AG09319 (cell line): ENCODE measurements at places on chromosomes 6 and 20.
A peak's percentile ranks its signal among the peaks of the same experiment; 100 is the strongest.

GRCh38 chr6:11380549-11380948 lies 148.1 kb upstream of the NEDD9 start:
- no peak for DNase-seq

- DNase-seq: no peak
Observed at GRCh38 chr6:154267508-154268106, 89.0 kb downstream of the IPCEF1 start.

- no peak for DNase-seq
Observed at GRCh38 chr20:2633381-2633780, 19.1 kb upstream of the NOP56 start.

DNA sequence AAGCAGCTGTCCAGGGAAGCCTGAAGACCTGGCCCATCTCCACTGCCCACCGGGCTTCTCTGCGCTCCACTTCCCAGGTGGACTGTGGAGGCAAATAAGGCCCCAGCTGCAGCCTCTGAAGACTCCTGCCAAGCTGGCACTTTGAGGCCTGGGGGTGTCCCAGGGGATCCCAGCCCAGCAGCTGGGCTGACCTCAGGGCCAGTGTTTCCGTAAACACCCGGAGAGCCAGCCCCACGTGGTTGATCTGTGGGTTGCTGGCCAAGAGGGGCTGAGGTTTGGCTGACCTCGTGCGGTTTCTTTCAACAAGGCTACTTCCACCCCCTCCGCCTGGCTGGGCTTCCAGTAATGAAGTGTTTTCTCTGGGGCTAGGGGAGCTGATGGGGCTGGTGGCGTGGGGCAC lies 12.4 kb upstream of the CCN5 start:
- DNase-seq: peak; percentile 89

- no peak for DNase-seq
Observed at GRCh38 chr20:18852318-18852717, 38.7 kb downstream of the SCP2D1 start.

DNA sequence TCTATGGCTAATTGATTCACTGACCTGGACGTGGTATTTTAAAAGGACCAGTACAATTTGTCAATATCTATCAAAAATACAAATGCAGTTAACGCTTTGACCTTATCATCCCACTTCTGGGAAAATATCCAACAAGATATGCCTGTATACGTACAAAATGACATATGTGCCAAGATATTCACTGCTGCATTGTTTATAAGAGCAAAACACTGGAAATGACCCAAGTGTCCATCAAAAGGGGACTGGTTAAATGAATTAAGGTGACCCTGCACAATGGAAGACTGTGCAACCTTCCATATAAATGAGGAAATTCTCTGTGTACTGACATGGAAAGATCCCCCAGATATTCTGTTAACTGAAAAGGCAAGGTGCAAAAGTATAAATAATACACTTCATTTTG lies 13.9 kb downstream of the TRAM2 start:
- DNase-seq: no peak

DNA sequence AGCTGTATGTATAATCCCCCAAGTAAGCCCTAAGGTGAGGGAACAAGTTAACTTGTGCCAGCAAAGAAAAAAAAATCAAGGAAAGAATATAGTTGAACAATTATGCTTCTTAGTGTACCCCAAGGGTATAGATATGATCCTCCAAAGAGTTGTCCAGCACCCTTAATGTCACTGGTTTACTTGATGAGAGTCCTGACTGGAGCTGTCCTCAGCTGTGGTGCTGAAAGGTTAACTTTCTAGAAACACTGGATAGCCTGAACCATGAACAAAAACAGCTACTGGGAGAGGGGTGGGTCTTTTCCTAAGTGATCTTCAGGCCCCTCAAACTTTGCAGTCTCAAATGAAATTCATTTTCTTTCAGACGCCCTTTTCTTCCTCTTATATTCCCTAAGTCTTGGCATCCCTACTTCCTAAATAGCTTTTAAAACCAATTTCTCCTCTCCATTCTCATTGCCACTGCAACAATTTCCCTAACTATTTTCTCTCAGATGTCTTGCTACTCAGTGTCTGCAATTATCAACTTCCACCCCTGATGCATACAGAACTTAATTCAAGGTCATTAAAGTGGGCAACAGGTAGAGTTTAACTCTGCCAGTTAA lies 83.5 kb upstream of the PROKR2 start:
- no peak for DNase-seq

DNA sequence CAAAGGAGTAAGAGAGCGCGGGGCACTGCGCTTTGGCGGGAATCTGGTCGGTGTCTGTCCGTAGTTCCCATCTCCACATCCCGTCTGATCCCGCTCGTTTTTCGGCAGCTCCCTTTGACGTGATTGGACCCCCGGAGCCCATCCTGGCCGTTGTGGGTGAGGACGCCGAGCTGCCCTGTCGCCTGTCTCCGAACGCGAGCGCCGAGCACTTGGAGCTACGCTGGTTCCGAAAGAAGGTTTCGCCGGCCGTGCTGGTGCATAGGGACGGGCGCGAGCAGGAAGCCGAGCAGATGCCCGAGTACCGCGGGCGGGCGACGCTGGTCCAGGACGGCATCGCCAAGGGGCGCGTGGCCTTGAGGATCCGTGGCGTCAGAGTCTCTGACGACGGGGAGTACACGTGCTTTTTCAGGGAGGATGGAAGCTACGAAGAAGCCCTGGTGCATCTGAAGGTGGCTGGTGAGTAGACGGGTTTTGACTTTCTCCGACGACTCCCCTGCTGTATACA lies 1.4 kb downstream of the BTN1A1 start:
- no peak for DNase-seq

DNA sequence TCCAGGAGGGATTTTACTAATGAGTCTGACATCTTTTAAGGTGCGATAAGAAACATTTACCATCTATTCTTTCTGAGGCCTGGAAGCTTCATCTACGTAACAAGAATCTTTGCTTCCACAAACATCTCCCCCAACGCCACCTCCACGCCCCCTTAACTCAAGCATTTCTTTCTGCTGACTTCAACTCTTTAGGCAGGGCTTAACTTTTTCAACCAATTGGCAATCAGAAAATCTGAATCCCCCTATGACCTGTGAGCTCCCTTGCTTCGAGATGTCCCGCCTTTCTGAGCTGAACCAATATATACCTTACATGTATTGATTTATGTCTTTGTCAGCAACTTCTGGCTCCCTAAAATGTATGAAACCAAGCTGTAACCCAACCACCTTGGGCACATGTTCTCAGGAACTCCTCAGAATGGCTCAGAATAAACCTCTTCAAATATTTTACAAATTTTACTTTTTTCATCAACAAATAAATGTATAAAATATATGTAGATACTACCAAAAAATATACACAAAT lies 11.5 kb downstream of the OR2H2 start:
- DNase-seq: no peak

DNA sequence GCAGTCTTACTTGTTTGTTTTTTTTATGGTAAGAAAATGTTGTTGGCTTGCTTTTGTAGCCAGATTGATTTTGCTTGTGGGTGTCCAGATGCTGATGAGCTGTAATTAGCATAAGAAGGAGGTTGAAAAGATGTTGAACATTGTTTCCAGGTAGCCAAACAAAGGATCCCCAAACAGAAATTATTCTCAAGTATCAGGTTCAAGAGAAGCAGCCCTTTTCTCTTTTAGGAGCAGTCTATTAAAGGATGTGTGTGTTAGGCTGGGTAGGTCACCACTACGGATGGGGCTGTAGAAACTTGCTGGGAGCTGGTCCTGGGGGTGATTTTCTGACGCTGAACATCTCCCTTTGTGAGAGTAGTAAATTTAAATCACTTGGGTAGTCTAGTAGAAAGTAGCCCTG lies 86.9 kb upstream of the VSTM2L start:
- no peak for DNase-seq

- no peak for DNase-seq
Observed at GRCh38 chr6:47457370-47457769, 20.2 kb upstream of the CD2AP start.

DNA sequence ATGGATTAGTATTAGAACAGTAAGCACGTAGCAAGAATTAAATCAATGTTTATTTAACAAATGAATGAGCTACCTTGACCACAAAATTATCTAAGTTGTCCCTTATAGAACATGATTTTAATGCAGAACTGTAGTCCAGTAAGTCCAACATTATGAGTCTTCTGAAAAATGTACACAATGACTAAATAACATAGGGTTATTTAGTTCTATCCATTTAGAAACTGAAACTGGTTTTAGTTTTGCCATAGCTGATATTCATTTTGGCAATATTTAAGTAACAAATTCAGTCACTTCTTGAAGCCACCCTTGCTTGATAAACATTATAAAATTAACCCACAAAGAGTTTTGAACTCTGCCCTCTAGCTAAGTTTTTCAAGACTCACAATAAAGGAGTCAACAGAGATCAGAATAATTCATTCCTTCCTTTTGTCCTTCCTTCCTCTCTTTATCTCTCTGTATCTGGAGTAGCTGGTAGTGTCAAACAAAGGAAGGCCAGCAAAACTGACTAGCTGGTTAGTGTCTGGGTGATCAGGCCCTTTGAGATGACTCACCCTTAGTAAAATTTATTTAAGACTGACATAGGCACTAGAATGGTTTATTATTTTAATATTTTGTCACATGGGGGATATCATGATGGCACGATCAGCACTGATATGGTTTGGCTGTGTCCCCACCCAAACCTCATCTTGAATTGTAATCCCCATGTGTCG lies 115.1 kb downstream of the BTBD9 start:
- DNase-seq: no peak

GRCh38 chr6:45668705-45669104 lies 291.0 kb upstream of the SUPT3H start:
- no peak for DNase-seq

DNA sequence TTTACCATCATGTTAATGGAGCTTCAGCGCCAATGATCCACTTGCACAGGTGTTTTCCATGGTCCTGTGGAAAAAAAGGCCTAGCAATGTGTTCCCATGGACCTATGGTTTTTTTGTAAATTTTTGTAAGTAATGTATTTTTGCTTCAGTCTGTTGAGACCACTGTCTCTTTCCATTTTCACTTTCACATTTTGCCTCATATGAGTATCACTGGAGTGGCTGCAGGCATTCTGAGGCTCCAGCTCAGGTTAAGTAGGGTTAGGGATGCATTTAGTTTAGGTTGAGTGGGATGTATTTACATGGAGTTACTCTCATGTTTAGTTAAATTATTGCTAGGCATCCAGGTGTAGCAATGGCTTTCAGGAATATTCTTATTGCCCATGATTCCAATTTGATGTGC lies 19.2 kb upstream of the LMBRD1 start:
- DNase-seq: no peak

DNA sequence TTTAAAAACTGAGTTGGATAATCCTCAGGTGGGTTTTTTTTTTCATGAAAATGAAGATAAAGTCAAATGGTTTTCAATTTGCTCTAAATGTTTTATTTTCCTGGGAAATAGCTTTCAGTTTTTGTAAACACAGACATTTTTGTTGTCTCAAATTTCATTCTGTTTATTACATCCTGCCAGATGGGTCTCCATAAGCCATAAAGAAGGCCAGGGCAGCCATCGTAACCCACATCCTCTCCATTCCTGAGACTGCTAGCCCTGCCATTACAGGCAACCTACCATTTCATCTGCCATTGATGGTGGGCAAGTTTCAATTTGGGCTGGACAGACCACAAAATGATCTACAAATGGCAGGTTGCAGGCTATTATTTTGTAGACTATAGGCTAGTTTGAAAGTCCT lies 60.8 kb downstream of the BTBD3 start:
- DNase-seq: no peak

- DNase-seq: no peak
Observed at GRCh38 chr6:28814032-28814976, 109.5 kb downstream of the TRIM27 start.

DNA sequence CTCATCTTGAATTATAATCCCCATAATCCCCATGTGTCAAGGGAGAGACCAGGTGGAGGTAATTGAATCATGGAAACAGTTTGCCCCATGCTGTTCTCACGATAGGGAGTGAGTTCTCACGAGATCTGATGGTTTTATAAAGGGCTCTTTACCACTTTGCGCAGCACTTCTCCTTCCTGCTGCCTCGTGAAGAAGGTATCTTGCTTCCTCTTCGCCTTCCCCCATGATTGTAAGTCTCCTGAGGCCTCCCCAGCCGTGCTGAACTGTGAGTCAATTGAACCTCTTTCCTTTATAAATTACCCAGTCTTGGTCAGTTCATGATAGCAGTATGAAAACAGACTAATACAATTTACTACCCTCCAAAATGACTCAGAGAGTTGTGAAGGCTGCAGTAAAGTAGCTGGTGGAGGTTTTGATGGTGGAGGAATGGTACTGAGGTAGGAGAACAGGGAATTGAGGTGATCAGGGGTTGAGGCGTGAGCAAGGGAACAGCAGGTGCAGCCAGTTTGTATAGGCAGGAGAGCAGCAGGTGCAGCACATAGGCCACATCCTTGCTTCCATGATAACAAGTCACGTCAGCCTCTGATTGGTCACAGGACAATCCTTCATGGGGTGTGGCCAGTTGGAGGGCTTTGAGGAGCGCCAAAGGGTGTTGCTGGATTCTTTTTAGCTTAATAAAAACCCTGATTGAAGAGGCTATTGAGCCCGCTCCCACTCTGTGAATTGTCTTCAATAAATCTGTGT lies 150.0 kb downstream of the CDC5L start:
- no peak for DNase-seq

GRCh38 chr6:118356686-118357085 lies 191.4 kb upstream of the PLN start:
- DNase-seq: no peak

- no peak for DNase-seq
Observed at GRCh38 chr6:2797564-2798031, 32.4 kb downstream of the WRNIP1 start.

GRCh38 chr6:111722179-111722731 lies 116.6 kb upstream of the TRAF3IP2 start:
- DNase-seq: peak; percentile 81

- no peak for DNase-seq
Observed at GRCh38 chr6:137923866-137924653, 57.0 kb downstream of the TNFAIP3 start.

DNA sequence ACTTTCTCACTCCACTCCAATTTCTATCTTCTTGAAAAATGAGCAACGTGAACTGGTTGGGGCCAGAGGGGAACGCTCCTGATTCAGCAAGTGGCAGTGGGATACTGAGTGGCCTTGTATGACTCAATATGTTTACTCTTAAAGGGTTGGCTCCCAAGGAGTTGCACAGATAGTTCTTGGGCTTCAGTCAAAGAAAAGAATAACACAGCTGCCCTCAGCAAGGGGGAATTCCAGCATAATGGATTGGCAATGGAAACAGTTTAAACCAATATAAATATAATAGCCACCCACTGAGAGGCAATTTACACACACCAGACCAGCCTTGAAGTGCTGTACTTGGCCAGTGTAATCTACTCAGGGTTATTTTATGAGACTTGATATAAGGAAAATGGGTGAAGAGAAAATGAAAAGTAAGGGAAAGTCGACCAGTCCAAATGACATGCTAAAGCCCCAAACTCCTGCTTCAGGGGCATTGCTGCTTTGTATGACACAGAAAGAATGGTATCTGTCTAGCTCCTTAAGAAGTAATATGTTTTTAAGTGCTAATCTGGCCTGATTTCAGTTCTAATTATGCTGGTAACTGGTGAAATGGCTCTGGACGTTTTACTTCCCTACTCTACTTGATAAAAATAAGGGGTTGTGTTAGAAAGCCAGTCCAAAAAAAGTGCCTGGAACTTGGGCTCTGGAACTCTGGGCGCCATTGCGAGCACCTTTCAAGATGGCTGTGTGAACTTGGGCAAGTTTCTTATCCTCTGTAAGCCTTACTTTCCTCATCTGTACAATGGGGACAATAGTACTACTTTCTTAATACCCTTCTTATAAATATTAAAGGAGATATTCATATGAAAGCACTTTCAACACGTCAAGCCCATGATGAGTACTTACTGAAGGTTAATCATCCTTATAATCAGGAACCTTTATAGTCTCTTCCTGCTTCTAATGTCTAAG lies 712.9 kb upstream of the MAP3K7 start:
- no peak for DNase-seq
